ENCODE measurements at places on chromosomes 5 and 9.

DNA sequence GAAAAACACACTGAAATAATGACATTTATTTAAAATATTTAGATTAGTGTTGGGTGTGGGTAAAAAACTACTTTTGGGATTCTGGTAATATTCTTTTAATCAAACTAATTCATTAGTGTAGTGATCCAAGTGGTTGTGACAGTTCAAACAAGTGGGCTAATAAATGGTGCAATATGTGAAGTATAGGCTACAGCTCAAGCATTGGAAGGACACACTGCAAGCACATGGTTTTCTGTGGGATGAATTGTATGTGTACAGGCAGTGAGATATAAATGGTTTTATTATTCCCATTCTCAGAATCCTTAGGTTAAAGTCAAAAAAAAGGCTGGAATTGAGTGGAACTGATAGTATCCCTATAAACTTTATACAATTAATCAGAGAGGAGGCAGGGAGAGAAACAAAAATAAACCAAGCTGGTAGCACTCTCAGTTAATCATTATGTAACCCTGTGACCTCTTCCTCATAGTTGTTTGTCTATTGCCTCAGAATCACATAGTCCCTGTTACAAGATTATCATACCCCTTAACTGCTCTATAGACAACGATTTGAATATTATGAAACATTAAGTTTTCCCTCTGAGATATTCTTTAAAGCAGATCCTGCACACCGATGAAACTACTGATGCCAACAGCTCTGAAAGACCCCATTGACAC is 1755.4 kb upstream of the ACO1 start:
- DNase-seq: no peak

GRCh38 chr5:136025900-136026299 is 2.9 kb upstream of the TGFBI start:
- no peak for DNase-seq

DNA sequence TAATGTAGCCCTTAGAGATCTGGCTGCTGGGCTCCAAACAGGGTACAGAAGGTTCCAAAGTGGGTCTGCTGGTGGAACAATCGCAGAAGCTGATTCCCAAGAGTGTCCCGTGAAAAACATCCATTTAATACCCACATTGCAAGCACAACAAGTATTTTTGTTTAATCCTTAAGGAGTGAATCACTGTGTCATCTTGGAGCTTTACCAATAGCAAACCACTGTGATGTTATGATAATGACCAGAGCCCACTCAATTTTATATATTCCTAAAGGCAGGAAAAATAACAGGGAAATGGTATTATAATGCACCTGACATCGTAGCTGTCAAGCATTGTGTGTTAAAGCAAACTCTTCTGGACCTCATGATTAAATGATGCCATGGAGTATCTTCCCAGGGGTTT is 291.9 kb downstream of the FBXL7 start:
- DNase-seq: no peak

- DNase-seq: peak; percentile 85
Measured at GRCh38 chr5:117454716-117455212, 880.1 kb upstream of the SEMA6A start.

DNA sequence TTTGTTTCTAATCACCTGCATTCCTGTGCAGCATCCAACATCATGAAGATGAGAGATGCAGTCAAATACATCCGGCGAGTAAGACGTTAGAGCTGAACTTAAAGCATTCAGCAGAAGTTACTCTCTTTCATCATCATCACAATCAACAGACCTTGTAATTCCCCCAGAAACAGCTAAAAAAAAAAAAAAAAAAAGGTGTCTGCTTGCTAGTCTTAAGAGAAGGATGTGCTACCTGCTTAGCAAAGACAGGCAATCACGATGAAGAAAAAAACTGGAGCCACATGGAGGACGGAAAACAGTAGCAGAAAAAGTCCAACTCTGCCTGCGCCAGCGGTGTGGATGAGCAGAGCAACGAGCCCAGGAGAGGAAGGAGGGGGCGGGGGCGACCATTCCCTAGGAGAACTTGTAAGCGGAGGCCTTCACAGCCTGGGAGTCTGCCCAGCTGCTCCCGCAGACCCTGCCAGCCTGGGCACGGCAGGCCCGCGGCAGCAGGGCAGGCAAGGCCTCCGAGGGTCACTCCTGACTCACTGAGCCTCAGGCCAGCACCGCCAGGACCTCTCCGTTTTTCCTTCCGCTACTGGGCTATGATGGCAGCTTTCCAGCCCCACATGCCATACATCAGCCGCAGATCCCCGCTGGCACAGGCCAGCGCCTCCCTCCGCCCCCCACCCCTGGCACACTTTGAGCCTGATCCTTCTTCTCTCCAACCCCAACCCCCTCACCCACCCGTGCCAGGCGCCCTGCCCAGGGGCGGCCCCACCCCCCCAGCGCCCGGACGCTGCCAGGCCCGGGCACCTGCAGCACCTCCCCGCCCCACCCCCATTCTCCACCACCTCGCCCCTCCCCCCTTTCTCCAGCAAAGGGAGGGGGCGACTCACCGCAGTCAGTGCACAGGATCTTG is 1.4 kb downstream of the NRG2 start:
- peak; percentile 70 for DNase-seq

GRCh38 chr5:62306896-62307689 is 1.1 kb downstream of the KIF2A start:
- peak; percentile 39 for DNase-seq

DNA sequence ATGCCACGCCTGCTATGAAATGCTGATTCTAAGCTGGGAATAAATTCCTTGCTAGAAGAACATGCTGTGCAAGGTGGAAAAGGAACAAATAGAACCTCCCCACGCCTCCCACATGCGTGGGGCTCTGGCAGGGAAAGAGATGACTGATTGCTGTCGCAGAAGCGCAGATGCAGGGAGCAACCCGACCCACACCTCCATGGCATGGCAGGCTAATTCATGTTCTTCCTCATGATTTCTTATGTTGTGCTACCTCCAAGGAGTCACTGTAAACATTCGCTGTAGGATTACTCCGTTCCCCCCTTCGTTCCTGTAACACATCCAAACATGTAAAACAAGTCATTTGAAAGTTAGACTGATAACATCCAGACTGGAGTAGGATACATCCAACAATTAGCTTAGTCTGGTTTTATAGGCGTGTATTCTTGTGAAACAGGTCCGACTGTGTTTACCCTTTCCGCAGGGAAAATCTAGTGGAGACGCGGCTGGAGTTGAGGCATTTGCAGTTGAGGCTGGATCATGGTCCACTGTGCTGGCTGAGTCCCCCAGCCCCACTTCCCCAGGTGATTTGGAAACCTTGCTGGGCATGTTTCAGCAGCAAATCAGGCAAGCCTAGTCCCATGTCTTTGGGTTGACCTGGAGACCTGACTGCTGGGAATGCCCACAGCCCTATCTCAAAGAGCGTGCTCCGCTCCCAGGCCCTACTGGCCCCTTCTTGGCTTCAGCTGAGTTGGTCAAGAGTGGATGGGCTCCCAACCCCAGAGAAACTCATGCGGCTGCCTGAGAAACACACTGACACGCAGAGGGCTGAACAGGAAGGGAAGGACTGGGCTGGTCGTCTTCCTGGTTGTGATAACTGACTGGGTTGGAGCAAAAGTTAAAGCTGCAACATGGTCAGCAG is 24.8 kb upstream of the ANKRD33B start:
- no peak for DNase-seq

DNA sequence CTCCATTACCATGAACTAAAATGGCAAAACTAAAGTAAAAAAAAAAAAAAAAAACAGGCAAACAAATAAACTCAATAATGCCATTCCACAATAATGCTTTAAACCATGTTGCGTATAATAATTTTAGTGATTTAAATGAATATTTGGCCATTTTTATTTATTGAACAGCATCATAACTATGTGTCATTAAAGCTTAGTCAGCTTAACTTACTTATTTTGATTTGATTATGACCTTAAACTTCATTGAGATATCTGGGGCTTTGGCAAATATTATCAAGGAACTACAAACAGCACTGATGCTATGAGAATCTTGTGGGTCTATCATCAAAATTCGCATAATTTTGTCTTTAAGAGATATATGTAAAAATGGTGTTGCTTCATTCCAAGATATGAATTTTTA is 1610.3 kb upstream of the NUDT12 start:
- DNase-seq: no peak

DNA sequence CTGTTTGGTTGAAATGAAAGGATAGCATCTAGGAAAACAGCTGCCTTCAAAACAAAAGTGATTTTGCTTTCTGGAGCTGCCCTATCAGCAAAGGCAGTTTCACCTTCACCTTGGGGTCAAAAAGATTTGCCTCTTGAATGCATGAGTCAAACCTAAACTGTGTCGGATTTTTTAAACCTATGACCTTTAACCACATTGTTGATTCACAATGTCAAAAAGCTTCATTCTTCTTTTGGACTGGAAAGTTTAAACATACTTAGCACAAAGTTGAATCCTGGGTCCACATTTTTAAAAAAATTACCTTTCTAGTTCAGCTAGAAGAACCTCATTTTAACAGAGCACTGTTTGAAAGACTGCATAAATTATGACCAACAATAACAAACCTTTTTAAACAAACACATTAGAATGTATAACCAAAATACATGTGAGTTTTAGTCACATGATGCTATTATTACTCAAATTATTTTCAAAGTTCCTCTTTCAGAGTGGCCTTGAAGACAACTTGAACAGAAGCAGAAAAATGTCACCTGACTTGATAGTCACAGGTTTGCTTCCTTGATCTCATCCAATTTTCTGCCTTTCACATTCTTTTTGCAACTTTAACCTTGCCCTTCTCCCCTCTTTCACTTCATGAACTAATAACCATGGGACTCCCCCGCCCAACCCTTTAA is 109.7 kb upstream of the LHFPL2 start:
- DNase-seq: no peak

GRCh38 chr9:129773262-129774048 is 20.6 kb upstream of the PTGES start:
- no peak for DNase-seq

DNA sequence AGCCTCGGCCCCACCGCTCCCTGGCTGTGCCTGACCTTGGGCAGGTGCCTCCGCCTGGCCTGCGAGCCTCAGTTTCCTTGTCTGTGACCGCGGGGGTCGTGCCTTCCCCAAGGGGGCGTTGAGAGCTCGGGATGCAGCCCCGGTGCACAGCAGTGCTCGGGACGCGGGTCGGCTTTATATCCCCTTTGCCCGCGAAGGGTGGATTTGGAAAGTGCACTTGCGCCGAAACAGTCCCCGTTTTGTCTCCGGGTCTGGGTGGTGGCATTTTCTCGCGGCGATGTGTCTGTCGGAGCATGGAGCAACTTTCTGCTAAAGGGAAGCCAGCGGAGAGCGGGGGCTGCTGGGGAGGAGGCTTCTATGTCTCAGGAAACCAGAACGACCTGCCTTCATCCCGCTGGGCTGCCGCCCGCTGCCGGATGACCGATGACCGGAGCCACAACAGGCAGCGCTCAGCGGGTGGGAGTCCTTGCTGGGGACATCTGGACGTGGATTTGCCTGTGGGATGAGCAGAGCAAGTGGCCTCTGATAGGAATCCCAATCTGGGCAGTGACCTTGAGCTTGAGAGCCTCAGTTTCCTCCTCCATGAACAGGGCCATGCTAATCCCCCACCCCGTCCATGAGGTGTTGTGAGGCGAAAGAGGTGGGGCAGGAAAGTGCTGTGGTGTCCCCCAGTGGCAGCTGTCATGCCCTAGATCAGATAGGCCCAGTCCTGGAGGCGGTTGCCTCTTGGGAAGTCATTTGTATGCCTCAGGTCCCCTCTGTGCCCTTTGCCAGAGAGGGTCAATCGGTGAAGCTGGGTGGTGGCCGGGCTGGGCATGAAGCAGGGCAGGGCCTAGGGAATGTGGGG is 651 bp downstream of the HRH2 start:
- DNase-seq: no peak

DNA sequence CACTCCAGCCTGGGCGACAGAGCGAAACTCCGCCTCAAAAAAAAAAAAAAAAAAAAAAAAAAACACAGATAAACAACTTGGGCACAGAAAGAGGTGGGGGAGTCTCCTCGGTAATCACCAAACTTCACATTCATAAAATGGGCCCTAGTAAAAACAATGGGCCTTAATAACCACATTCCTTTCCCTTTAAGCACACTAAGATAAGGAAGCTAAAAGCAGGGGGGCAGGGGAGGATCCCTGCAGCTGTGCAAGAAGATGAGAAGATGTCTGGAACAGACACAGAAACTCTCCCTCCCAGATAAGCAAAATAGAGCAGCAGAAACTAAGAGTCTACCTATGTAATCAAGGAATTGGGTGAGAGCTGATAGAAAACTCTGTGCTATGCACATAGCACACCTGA is 111.2 kb upstream of the FAM174A start:
- no peak for DNase-seq

GRCh38 chr9:104104360-104104759 is 10.3 kb downstream of the SMC2 start:
- no peak for DNase-seq

- DNase-seq: no peak
Measured at GRCh38 chr5:132428484-132429462, 59.3 kb downstream of the SLC22A5 start.

DNA sequence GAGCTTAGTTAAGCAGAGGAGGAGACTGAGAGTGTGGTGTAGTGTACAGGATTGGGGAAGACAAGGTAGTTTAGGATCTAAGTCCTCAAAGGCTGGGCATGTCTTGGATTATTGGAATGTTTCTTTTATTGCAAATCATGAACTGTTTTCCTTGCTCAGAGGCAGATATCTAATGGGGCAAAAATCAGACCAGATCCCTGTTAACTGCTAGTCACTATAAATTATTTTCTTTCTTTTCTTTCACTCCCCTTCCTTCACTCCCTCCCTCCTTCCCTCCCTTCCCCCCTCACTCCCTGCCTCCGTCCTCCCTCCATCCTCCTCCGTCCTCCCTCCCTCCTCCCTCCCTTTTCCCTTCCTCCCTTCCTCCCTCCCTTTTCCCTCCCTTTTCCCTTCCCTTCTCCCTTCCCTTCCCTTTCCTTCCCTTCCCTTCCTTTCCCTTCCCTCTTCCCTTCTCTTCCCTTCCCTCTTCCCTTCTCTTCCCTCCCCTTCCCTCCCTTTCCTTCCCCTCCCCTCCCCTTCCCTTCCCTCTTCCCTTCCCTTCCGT is 117.9 kb downstream of the WDR70 start:
- no peak for DNase-seq

GRCh38 chr9:121694600-121694999 is 43.2 kb downstream of the DAB2IP start:
- DNase-seq: no peak

GRCh38 chr9:19677924-19678323 is 110.9 kb downstream of the SLC24A2 start:
- DNase-seq: no peak

DNA sequence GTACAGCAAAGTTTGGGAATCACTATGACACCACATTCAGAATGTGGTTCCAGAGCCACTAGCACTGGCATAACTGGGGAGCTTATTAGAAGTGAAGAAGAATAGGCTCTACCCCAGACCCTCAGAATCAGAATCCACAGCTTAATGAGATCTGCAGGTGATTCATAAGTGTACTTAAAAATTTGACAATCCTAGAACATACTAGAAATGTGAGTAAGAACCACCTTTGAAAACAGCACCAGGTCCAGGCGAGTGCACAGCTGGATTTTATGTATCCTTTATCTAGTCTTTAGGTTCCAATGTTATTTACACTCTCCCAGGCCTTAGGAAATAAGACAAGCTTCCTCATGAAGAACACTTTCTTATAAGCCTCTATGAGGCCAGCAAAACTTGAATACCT is 149.0 kb downstream of the NFIB start:
- no peak for DNase-seq

Data from NCI-H1417 (cell line).